ENCODE measurements at places on chromosomes 7 and 10. TPM values are rescaled to one million over a fixed set of nuclear protein-coding genes. Genes with fewer than 3 reads are reported as not detected.

GRCh38 chr10:77105761-77106221 lies 531.8 kb downstream of the KCNMA1 start:
- no peak overlapping the region for H3K4me3 ChIP-seq
- H3K27me3 ChIP-seq: no peaks in the 10 kb centered on the region
- no peak overlapping the region for H3K27ac ChIP-seq
- no peak for DNase-seq

GRCh38 chr7:140316165-140316661 lies 82.1 kb downstream of the SLC37A3 start:
- H3K4me3 ChIP-seq: peak overlapping the region; percentile 15
- H3K4me1 ChIP-seq: peaks cover 20% of the 10 kb centered on the region
- no peak overlapping the region for H3K27ac ChIP-seq
- H3K27me3 ChIP-seq: no peaks in the 10 kb centered on the region
- H3K36me3 ChIP-seq: peaks cover 29% of the 10 kb centered on the region

- no peak overlapping the region for H3K27ac ChIP-seq
- H3K4me1 ChIP-seq: peaks cover 8% of the 10 kb centered on the region
- DNase-seq: no peak
- no peak overlapping the region for H3K4me3 ChIP-seq
- H3K27me3 ChIP-seq: no peaks in the 10 kb centered on the region
These were observed 21.6 kb upstream of the RPA3 start for GRCh38 chr7:7740037-7740355.

- no peaks in the 10 kb centered on the region for H3K27me3 ChIP-seq
- peaks cover 42% of the 10 kb centered on the region for H3K4me1 ChIP-seq
- peak overlapping the region; percentile 98 for H3K27ac ChIP-seq
- H3K4me3 ChIP-seq: peak overlapping the region; percentile 92
These were observed 75.6 kb upstream of the LYZL2 start for GRCh38 chr10:30705101-30705624.

DNA sequence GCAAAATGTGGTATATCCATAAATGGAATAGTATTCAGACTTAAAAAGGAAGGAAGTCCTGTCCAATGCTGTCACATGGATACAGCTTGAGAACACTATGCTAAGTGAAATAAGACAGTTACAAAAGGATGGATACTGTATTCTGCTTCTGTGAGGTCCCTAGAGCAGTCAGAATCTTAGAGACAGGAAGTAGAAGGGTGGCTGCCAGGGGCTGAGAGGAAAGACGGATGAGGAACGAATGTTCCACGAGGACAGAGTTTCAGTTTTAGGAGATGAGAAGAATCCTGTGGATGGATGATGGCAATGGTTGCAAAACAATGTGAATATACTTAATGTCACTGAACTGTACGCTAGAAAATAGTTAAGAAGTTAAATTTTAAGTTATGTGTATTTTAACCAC lies 3.8 kb downstream of the PRKCQ start:
- H3K36me3 ChIP-seq: peaks cover 19% of the 10 kb centered on the region
- H3K4me3 ChIP-seq: peak overlapping the region; percentile 88
- H3K4me1 ChIP-seq: peaks cover 49% of the 10 kb centered on the region
- DNase-seq: no peak

DNA sequence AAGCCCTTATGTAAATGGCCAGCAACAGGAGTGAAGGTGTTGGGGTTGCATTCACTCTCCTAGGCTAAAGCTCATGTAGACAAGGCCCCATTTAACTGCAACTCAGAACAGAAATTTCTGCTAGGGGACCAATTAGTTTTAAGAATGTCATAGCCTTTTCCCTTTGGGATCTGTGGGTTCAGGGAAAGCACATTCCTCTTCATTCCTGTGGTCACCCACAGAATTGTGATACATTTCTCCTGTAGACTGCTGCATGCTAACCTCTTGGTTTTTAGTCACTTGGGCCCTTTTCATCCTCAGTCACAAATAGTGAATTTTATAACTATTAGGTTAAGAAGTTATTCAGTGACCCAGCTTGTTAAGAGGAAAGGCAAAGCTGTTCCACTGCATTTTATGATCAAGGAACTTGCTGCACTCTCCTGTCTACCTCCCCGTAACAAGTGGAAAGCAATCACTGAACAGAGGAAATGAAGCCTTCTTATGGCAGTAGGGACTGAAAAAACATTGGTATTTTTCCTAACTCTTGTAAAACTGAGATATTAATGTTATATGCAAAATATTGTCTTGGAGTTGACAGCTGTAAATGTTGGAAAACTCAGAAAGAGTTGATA lies 124.9 kb downstream of the SND1 start:
- DNase-seq: no peak
- H3K4me1 ChIP-seq: peaks cover 8% of the 10 kb centered on the region
- H3K36me3 ChIP-seq: peaks cover 16% of the 10 kb centered on the region
- no peak overlapping the region for H3K4me3 ChIP-seq

- DNase-seq: no peak
- H3K36me3 ChIP-seq: no peaks in the 10 kb centered on the region
- no peak overlapping the region for H3K27ac ChIP-seq
- H3K4me3 ChIP-seq: no peak overlapping the region
These were observed 14.3 kb upstream of the TRIM8 start for GRCh38 chr10:102629661-102630614.

DNA sequence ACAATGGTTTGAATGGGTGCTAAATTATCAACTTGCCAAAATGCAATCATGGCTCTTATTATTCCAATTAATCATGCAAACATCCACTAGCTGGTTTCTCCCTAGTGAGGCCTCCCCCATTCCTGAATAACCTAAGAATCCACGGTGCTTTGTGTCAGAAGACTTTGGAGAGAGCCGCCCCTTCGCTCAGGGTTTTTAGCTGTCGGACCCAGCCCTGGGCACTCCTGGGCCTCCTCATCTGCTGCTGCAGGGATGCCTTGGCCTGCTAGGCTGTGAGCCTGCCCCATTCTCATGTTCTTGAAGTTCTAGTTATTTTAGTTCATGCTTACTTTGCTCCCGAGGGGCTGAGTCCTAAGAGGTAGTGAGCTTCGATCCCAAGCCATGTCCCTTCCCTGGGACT lies 34.1 kb upstream of the SFRP5 start:
- H3K4me3 ChIP-seq: no peak overlapping the region
- no peaks in the 10 kb centered on the region for H3K36me3 ChIP-seq
- no peaks in the 10 kb centered on the region for H3K4me1 ChIP-seq

- peaks cover 8% of the 10 kb centered on the region for H3K36me3 ChIP-seq
- no peaks in the 10 kb centered on the region for H3K27me3 ChIP-seq
- no peak overlapping the region for H3K4me3 ChIP-seq
- no peak for DNase-seq
These were observed 91.1 kb downstream of the BUB3 start for GRCh38 chr10:123245264-123245663.

OR13A1 gene
- total RNA-seq: not detected

PRSS2 gene
- total RNA-seq: not detected

ZDHHC16 gene
- total RNA-seq: 23.3 TPM

- H3K4me3 ChIP-seq: no peak overlapping the region
- DNase-seq: no peak
- no peaks in the 10 kb centered on the region for H3K4me1 ChIP-seq
- H3K27me3 ChIP-seq: peaks cover 16% of the 10 kb centered on the region
- H3K27ac ChIP-seq: no peak overlapping the region
These were observed 20.7 kb downstream of the SLC16A9 start for GRCh38 chr10:59688921-59689351.

DNA sequence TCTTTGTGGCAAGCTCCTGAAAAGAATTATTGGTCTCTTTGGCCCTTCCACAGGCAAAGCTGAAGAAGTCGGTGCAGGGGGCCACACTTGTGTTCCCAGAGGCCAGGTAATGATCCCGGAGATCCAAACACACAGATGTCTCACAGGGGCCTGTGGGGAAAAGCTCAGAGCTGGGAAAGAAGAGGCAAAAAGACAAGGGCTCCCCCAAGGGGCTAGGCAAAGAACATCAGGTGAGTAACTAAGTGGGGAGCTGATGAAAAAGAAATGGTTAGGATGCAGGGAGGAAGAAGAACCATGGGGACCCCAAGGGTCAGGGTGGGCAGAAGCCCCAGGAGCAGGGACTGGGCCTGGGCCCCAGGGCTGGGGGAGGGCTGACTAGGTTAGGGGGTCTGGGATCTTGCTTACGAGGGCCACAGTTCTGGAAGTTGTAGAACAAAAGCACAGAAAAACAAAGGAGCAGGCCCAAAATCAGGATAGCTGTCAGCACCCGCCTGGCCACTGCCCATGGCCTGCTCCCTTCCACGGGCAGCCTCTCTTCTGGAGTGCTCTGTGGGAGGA lies 1.1 kb downstream of the KEL start:
- H3K27me3 ChIP-seq: peaks cover 15% of the 10 kb centered on the region
- DNase-seq: no peak
- H3K27ac ChIP-seq: peak overlapping the region; percentile 38
- H3K4me3 ChIP-seq: no peak overlapping the region
- H3K4me1 ChIP-seq: no peaks in the 10 kb centered on the region
- no peaks in the 10 kb centered on the region for H3K36me3 ChIP-seq

DNA sequence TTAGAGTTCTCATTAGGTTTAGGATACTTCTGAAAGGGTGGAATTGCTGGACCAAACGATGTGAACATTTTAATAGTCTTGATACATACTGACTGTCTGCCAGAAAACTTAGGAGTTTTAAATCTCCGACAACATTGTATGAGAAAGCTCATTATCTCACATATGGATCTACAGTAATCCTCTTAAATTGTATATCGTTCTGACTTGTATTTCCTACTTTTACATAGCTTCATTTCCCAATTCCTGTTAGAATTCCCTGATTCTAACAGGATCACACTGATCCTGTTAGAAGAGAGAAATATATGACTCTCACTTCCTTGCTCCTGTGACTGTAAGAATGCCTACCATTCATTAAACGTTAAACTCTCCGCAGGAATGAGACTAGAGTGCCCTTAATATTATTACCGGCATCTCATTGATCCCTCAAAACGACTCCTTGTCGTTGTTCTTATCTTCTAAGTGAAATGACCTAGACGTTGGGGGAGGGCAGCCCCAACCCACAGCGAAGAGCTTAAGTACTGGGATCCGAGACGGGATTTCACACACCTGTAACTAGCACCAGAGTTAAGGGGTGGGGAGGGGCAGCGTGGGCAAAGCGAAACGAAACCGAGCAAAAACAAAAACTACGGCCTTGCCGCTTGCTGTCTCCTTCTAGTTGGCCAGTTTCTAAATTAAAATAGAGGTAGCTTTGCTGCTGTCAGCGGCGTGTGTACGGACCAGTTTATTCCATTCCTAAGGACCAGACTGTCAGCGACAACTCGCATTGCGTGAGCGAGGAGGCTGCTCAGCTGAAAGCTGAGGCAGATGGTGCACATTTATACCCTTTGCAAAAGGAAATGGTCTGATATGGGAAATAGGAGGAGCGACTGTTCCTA lies 678 bp upstream of the TMEM106B start:
- peaks cover 30% of the 10 kb centered on the region for H3K4me1 ChIP-seq
- DNase-seq: no peak
- H3K27ac ChIP-seq: peak overlapping the region; percentile 95
- H3K4me3 ChIP-seq: peak overlapping the region; percentile 94
- H3K27me3 ChIP-seq: peaks cover 11% of the 10 kb centered on the region
- H3K36me3 ChIP-seq: peaks cover 11% of the 10 kb centered on the region

NPY gene
- total RNA-seq: not detected

GRCh38 chr10:72044417-72045041 lies 43.8 kb downstream of the SPOCK2 start:
- H3K4me1 ChIP-seq: peaks cover 11% of the 10 kb centered on the region
- DNase-seq: no peak
- H3K4me3 ChIP-seq: no peak overlapping the region
- peaks cover 2% of the 10 kb centered on the region for H3K36me3 ChIP-seq

DNA sequence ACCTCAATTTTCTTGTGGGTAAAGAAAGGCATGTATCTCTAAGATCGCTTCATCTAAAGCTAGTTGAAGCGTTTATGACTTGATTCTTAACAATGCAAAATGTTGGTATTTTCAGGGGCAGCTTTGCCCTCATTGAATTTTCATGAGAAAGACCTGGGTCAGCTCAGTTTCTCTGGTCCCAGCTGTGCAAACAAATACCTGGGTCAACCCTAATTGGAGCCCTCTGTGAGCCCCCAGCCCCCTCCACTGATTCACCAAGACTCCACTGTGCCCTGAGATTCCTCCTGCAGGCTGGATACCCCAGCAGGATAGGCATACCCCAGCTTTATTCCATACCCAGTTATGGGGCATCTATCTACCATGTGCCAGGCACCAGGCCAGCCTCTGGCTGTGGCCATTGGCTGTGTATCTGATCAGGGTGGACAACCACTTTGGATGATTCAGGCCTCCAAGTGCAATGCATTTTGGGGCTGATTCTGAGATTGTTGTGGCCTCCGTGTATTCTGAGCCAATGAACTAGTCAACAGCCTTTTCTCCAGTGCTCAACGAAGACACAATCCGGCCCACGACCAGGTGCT lies 201.9 kb downstream of the MYOF start:
- peaks cover 5% of the 10 kb centered on the region for H3K27me3 ChIP-seq
- DNase-seq: no peak
- no peaks in the 10 kb centered on the region for H3K4me1 ChIP-seq
- H3K4me3 ChIP-seq: no peak overlapping the region

- no peak overlapping the region for H3K27ac ChIP-seq
- no peak overlapping the region for H3K4me3 ChIP-seq
- peaks cover 2% of the 10 kb centered on the region for H3K4me1 ChIP-seq
- H3K27me3 ChIP-seq: peaks cover 11% of the 10 kb centered on the region
These were observed 20.4 kb downstream of the SHH start for GRCh38 chr7:155791836-155792235.

- DNase-seq: no peak
- no peaks in the 10 kb centered on the region for H3K4me1 ChIP-seq
- no peak overlapping the region for H3K4me3 ChIP-seq
- no peaks in the 10 kb centered on the region for H3K36me3 ChIP-seq
These were observed 115.7 kb downstream of the RAB11FIP2 start for GRCh38 chr10:117931078-117931477.

GRCh38 chr7:71477441-71477840 lies 345.5 kb downstream of the GALNT17 start:
- no peaks in the 10 kb centered on the region for H3K27me3 ChIP-seq
- no peaks in the 10 kb centered on the region for H3K4me1 ChIP-seq
- no peaks in the 10 kb centered on the region for H3K36me3 ChIP-seq
- H3K4me3 ChIP-seq: no peak overlapping the region
- H3K27ac ChIP-seq: no peak overlapping the region

PALD1 gene
- total RNA-seq: 1.1 TPM

Measured in activated naive CD8-positive, alpha-beta T cell treated with anti-CD3 and anti-CD28 coated beads, Interleukin-2, amount 10 ng/mL, durations not matched to agents 7 days and 5 days (primary cell).